ENCODE measurements at places on chromosomes 1 and 21.

DNA sequence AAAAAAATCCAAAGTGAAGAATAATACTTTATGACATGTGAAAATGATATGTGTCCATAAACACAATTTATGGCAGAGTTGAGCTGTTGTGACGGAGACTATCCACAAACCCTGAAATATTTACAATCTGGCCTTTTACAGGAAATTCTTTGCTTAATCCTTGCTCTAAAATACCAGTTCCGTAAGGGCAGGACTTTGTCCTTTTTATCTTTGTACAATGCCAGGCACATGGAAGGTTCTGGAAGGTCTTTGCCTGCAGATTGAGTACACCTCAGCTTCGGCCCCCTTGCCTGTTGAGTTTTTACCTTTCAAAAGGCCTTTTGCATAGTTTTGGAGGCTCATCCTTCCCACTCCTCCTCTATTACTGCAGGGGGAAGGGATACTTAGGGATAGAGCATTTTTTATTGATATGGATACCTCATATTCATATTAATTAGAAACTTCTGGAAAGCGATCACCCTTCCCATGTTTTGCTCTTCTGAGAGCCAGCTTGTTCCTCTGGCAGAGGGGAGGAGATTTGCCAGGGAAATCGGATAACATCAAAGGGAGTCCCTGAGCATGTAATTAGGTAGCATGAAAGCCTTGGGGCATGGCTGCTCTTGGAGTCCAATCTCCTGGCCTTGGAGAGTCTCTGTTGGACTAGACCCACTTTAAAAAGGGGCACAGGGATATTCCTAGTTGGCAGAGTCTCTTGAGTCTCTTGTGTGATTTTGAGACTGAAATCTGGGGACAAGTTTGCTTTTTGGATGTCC, 217.1 kb downstream of the KCNJ6 start:
- no peak for DNase-seq

DNA sequence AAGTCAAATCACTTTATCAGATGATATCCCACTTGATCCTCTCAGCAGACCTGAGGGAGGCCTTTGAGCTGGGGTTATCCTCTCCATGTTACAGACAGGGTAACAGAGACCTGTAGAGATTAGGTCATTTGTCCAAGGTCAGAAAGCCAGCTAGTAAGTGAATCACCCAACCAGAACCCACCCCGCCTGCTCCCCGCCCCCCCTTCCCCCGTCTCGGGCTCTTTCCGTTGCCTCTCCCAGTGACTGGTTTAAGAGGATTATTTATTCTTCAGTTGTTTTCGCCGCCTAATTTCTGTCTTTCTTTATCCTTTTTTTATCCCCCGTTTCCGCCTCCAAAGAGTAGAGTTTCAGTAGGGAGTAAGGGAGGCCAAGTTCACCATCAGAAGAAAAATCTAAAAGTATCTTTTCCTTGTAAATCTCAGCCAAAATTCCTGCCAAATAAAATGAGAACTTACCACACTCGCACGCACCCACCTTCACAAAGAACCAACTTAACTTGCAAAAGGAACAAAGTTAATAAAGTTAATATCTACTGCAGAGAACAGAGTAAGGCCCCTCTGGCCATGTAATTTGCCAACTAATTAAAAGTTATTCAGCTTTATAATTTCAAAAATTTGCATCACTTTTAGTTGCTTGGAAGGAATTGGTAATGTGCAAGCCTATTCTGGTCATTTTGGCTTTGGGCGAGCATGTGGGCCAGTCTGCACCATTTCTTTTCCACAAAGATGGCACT, 76.8 kb upstream of the TRABD2B start:
- no peak for DNase-seq

GRCh38 chr1:152770411-152770810, 4.5 kb upstream of the LCE1F start:
- DNase-seq = no peak

- DNase-seq = no peak
Observed at GRCh38 chr1:172429331-172430127, 9.0 kb downstream of the C1orf105 start.

DNA sequence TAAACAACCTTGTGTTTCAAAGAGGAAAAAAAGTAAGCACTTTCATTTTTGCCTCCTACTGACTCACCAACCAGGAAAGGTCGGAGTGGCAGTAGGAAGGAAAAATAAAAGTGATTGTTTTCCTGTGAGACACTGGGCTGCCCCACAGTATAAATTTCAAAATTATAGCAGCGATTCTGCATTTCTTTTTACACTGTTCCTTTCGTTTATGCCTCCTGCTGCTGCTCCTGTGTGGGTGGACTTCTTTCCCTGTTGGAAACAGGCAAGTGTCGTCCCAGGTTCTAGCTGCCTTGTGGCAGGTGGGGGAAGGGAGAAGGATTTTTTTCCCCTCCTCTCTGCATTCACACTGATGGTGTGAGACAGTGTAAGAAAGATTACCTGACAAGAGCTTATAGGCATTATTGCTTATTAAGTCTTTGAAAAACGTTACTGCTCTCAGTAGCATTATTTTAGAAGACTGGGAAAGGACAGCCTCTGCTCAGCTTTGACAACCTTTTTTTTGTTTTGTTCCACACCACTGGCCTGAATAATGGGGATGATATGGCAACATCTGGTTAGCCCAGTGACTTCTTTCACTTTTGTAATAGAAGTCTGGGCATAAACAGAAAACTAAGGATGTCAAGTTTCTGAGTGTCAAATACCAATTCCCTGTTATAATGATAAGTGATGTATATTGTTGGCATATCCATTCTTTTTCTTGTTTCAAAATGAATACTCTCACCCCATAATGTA, 77.9 kb downstream of the NEK7 start:
- DNase-seq = no peak

DNA sequence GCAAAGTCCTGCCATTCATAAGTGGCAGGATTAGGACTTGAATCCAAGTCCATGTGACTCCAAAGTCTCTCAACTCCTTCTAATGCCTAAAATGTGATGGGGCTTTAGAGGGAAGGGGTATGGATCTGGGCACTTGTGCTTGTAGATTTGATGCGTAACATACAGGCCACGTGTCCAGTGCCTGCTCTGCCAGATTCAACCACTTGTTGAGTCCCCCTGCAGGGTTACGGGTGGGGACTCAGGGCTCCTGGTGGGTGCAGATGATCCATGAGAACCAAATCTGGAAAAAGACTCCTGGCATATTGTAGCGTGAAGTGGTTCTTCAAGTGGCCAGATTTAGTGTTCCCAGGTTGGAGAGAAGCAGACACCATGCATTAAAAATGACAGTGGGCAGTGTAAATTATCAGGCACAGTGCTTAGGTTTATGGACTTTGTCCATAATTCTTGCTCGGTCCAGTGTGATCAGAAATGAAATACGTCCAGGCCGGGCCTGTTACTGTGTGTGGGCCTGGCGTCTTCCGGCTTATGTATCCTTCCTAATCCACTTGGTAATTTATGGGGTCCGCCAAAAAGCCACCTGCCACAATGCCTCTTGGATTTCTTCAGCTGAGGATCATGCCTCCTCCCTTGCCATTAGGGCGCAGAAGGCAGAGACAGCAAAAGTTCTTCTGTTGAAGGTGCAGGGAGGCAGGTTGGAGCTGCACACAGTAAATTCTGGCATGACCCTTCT, 51.2 kb upstream of the LRP8 start:
- DNase-seq = no peak

GRCh38 chr21:45470087-45470515, 65.1 kb downstream of the COL18A1 start:
- DNase-seq = no peak

DNA sequence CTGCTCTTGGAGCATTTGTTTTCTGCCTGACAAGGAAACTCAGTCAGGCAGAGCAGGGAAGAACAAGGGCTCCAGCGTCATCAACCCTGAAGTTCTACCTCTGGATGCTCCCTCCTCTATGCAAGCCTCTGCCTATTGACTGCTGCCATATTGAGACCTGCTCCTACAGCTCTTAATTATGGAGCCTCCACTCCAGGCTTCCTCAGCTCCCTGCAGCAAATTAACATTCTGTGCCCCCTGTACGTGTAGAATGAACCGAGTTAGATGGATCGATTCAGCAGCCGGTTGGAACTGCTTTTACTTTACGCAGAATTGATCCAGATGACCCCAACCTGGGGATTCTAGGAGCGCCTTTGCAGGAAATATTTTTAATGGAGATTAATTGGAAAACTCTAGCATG, 68.7 kb downstream of the KIRREL1 start:
- no peak for DNase-seq

DNA sequence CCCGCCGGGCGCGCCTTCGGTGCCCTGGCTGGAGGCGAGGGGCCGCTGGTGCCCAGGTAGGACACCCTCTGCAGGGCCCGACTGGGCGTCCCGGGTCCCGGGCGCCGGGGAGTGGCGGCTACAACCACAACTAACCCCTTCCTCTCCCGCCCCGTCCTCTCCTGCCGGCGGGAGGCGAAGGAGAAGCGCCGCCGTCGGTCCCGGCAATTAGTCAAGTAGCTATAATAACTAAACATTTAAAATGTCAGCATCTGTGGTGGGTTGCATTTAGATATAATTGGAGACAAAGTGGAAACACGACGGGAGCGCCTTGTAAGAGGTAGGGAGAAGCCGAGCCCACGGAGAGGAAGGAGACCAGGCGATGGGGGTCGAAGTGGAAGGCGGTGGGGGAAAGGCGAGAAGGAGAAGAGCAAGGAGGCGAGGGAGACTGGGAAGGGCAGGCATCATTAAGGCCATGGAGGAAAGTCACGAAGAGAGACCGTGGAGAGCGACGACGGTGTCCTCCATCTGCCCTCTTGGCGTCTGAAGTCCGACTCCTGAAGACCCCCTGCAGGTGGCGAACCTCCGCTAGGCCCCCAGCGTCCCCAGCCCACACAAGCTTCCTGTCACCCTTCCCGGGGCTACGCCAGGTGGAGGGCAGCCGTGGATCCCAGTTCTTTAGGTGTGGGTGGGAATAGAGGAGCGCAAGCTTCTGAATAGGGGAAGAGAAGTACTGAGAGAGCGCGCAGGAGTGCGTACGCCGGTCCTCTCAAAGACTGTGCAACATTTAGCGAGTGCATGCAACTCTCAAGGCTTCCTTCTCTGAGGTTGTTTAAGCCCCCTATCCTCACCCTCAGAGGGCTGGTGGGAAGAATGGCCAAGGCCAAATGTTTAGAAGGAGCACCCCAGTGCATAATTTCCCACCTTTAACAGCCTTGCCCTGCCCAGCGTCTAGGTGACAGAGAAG, 1.6 kb downstream of the CNIH3 start:
- no peak for DNase-seq

GRCh38 chr1:243924188-243924587, 74.1 kb upstream of the AKT3 start:
- DNase-seq = no peak

DNA sequence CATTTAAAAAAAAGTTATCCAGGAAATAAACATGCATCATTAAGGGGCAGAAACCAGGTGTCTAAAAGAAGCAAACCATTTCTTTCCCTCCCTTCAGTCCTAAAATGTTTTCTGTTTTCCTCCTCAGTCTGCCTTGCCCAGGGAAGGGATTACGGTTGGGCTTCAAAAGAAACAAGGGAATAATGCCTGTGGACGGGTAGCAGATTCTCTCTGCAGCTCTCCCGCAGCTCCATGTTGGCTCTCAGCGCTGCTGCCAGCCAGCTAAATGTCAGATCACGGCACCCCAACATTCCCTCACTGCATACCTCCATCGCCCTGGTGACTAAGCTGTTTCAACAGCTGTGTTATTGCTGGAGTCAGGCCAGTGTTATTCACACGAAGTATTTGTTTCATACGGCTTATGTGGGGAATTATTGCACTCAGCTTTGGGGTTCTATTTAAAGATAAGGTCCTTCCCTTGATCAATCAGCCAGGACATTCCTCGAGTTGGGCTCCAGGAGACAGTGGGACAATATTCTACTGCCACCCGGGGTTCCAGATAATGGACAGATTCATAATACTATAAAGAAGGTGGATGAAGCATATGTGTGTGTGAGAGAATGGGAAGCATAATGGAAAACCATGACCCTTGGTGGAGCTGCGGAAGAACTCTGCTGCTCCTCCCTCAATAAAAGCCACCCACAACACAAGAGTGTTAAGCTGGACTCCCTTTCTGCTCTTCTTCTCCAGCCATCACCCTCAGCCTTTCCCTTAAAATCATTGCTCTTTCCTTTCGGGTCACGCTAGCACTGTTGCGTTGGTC, 58.2 kb downstream of the WLS start:
- no peak for DNase-seq
